ENCODE measurements at places on chromosomes 2 and 18. TPM values are rescaled to one million over a fixed set of nuclear protein-coding genes. Genes with fewer than 3 reads are reported as not detected.

- no peak for DNase-seq
Observed at GRCh38 chr2:111634050-111634794, 249.8 kb downstream of the ANAPC1 start.

GRCh38 chr18:10752382-10752781, 226.6 kb downstream of the NAPG start:
- DNase-seq: no peak

DNA sequence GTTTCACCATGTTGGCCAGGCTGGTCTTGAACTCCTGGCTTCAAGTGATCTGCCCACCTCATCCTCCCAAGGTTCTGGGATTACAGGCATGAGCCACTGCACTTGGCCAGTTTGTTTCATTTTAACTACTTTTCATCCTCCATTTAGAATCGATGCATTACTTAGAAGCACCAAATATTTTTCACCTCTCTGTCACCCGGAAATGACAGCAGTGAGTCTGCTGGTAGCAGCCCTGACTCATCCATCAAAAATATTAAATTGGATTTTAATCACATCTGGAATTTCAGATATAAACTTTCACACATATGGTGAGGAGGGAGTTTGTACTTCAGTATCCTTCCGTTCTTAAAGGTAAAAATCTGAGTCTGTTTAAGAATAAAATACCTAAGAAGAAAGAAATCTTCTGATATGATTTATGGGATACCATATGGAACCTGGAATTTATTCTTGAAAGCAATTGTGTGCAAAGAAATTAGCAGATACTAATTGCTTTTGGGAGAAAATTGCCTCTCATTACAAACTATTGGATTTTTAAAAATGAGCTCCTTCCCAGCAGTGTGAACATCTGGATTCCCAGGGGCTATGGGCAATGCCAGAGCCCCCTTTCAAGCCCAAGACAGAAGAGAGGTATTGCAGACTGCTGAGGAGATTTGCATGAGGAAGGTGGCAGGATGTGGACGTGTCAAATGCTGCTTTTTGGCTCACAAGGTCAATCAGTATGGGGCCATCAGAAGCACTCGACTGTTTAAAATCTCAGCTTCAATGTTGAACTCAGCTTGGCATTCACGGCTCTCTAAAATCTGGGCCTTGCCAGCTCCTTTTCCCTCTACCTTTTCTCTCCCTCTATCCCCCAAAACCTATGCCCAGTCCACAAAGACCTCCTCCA, 279.5 kb upstream of the SIX2 start:
- no peak for DNase-seq

DNA sequence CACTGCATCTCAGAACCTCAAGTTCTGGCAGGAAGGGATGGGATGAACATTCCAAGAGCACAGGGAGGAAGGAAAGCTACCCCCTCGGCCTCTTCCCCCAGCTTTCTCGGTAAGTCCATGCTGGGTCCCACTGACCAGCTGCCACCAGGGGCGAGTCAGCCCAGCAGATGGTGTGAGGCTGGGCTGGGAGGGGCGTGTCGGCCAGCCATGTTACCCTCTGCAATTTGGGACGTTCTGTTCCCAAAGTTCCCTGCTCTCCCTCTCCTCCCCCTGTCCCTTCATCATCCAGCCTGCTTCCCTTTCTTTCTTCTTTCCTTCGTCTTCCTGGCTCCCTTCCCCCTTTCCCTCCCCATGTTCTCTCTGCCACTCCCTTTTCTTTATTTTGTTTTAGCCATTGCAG, 74.3 kb upstream of the TNP1 start:
- no peak for DNase-seq

The MDH1B gene
- 0.55 TPM for total RNA-seq

The SYT4 gene
- not detected for total RNA-seq

The AQP4 gene
- not detected for total RNA-seq

The C2orf80 gene
- total RNA-seq: not detected

The LAMA1 gene
- not detected for total RNA-seq

The TBR1 gene
- total RNA-seq: not detected

Measured in activated T-helper 2 cell treated with anti-CD3 and anti-CD28 coated beads, Interferon-gamma antibody, Interleukin-2, Interleukin-4, amounts not matched to agents 10 μg/mL and 5 μg/mL and 100 μg/mL, durations not matched to agents 14 hours and 24 hours and 36 hours (primary cell).